Lower lobe of right lung (tissue), 2 donors: ENCODE measurements at places on chromosomes 2 and 18.

- DNase-seq: peak; percentile 42
Measured at GRCh38 chr2:217956586-217957457, 46.0 kb downstream of the TNS1 start.

DNA sequence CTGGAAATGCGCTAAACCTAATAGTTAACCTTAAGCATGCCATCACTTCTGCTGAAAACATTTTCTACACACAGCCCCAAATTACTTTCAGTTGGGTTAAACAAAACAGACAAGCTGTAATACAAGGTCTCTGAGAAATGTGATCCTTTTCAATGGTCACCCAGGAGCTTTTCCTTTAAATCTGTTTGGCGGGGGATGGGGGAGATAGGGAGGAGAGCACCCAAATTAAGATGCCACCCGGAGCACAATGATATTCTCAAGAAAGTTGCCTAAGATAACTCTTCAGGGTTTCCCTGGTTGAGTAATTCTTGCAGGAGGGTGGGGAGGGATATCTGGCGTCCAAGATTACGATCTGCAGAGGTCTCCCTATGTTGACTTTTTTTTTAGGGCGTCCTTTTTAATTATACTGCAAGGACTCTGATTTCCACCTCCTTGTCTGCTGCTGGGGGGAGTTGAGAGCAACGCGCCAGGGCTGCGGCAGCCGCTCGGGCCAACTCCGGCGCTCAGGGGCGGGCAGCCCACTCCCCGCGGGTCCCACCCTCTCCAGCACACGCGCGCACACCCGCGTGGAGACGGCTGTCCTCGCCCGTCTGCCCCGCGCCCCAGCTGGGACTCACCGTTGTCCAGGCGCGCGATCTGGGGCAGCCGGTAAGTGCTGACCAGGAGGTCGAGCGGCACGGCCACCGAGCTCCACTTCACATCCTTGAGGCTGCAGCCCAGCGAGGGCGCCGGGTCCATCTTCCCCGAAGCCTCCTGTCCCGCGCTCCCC is 807 bp downstream of the GAREM1 start:
- peak; percentile 63 for DNase-seq

GRCh38 chr2:65121-65520 is 18.8 kb upstream of the FAM110C start:
- DNase-seq: no peak

DNA sequence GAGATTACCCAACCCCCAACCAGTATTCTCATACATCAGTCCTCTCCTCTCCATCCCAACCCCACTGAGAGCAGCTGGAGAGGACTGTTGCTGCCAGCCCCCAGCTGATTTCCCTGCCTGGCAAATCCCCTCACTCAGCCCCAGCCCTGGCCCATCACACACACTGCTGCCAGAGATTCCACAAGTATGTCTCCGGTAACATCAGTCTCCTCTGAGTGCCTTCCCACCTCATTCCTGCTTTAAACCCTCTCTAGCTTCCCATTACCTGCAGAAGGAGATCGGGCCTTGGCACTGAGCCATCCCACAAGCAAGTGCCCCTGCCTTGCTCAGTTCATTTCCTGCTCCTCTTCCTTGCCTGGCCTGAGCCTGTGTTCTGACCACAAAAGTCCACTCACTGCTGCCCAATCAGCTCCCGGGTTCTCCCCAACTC is 50.6 kb upstream of the ZFP36L2 start:
- DNase-seq: peak; percentile 69

DNA sequence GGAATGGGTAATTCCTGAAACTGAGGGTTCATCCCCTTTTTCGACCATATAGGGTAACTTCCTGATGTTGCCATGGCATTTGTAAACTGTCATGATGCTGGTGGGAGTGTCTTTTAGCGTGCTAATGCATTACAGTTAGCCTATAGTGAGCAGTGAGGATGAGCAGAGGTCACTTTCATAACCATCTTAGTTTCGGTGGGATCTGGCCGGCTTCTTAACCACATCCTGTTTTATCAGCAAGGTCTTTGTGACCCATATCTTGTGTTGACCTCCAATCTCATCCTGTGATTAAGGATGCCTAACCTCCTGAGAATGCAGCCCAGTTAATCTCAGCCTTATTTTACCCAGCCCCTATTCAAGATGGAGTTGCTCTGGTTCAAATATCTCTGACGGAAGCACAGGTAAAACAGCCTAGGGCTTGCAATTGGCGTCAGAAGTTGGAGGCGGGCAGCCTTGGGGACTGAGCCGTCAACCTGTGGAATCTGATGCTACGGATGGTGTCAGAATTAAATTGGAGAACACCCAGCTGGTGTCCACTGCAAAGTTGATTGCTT is 19.5 kb downstream of the RALBP1 start:
- no peak for DNase-seq

GRCh38 chr2:39568561-39569006 is 97.1 kb upstream of the TMEM178A start:
- no peak for DNase-seq

DNA sequence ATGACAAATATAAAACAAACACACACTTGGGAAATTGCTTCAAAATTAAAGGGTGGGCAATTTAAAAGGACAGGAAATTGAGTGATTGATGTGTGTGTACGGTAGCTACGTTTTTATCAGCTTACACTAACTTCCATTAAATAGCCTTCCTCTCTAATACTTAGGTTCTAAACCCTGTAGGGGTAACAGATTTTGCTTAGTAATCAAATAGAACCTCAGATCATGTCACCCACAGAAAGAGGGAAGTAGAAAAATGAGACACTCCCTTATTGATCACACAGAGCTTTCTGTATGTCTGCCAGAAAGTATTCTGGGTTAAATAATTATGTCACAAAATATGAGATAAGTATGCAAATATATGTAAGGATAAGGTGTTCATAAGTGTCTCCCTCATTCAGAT is 93.3 kb downstream of the ICA1L start:
- DNase-seq: no peak

GRCh38 chr2:8329660-8330622 is 351.9 kb upstream of the ID2 start:
- DNase-seq: no peak

DNA sequence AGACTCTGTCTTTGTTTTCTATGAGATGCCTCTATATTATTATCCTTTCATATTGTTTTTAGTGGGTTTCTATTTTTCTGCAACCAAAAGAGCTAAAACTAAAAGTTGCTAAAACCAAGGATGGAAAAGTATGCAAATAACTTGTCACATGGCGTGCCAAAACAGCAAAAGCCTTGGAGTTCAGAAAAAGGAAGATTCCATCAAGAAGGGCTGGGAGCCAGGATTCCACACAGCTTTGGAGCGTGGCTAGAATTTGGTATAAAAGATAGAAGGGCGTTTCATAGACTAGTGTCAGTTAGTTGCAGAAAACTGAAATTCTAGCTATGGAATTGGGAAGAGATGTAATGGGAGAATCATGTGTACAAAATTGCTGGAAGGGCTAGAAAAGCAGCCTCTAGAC is 4.1 kb downstream of the SCYGR1 start:
- DNase-seq: no peak

DNA sequence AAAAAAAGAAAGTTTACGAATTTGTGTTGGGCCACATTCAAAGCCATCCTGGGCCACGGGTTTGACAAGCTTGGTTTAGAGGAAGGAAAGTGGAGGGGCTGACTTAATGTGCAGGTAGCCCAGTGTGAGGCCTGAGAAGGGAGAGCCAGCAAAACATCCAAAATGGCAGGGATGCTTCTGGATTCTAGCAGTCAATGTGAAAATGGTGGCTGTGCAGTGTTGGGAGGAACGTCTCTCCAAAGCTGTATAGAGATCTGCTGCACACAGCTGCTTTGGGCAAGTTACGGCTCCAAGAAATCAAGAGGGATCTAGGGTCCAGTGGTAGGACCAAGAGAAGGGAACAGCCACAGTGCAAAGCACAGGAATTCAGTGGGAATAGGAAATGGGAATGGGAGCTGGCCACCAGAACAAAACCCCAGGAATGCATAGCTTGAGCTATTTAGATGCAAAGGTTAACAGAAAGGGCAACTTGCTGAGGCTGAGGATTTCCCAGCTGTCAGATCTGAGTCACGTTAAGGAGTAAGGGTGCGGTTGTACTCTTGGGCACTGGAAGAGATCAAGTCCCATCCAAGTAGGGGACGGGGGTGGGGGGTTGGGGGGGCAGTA is 70.6 kb downstream of the B3GNT2 start:
- no peak for DNase-seq
